Naive thymus-derived CD4-positive, alpha-beta T cell (primary cell): ENCODE measurements at places on chromosomes 4 and X.

DNA sequence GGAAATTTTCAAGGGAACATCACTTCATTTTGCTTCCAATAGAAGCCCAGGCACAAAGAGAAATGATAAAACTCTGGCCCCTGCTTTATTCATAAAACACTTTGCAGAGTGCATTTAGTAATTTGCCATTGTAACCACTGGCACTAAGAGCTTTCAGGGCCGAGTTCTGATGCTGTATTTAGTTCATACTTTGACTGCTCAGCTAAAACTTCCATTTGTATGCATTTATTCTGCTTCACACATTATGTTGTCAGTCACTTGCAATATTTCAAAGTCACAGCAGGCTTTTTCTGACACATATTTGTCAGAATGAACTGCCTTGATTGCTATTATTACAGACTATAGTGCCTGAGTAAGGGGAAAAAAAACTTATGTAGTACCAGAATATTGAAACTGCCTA, 174.3 kb upstream of the ATOH1 start:
- DNase-seq = no peak

DNA sequence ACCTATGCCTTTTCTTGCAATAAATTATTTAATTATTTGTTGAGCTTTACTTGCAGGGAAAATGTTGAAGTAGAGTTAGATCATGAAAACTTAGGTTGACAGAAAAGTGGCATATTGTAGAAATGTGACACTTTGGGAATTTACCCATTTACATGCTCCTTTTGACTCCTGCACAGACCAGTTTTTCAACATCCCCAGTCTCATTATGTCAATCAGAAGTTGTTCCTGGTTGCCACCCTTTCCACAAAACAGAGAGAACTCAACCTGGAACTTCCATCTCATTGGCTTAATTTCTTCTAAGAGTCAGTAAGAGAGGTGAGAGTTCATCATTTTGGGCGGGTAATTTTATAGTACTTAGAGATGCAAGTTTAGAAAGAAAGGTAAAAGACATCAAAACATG, 284.6 kb upstream of the ANKRD50 start:
- no peak for DNase-seq

- no peak for DNase-seq
These were observed 465.7 kb upstream of the TENM3 start for GRCh38 chr4:181777518-181777917.

DNA sequence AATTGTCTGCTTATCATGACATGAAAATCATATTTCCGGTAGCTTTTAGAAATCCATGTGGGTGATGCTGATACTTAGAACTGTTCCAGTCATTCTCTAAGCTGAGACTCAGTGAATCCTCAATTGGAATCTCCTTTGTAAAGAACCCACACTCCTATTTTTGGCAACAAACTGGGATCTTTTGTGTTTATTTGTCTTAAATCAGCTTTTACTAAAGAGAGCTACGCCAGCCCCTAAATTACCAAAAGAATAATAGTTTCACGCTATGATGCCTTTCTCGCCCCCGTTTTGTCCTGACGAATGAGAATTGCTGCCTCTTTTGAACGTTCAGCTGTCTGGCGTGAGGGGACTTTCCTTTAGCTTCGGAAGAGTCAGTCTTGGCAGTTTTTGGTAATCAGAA, 195.9 kb downstream of the SHOX start:
- no peak for DNase-seq

DNA sequence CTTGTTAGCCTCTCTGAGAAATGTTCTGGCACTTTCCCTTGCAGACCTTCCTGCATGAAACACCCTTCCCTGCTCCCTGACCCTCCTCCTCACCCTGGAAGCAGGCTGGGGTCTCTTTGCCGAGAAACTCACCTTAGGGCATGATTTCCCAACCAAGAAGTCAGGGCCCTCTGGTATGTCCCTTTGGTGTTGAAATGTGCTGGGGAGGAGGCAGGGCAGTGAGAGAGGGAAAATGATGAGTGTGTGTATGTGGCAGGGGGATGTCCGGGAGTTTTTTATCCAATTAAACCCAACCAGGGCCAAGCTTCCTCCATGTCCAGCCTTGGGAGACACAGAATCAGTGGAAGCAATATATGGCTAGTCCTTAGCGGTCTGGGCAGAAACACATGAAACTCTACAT, 5.1 kb downstream of the ELF4 start:
- no peak for DNase-seq

DNA sequence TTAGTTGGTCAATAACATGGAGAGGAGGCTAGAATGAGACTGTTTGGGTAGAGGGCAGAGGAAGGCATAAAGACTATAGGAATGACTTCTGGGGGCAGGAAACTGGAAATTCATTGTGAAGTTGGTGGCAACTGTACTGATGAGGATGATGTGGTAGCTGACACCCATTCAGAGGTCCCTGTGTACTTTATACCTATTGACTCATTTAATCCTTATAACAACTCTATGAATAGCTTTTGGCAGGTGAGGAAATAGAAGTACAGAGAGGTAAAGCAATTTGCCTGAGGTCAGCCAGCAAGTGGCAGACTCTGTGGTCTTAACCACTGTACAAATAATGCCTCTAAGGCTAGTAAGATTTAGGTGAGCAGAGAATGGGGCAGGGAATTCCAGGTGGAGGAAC, 100.1 kb downstream of the GATB start:
- DNase-seq = no peak

DNA sequence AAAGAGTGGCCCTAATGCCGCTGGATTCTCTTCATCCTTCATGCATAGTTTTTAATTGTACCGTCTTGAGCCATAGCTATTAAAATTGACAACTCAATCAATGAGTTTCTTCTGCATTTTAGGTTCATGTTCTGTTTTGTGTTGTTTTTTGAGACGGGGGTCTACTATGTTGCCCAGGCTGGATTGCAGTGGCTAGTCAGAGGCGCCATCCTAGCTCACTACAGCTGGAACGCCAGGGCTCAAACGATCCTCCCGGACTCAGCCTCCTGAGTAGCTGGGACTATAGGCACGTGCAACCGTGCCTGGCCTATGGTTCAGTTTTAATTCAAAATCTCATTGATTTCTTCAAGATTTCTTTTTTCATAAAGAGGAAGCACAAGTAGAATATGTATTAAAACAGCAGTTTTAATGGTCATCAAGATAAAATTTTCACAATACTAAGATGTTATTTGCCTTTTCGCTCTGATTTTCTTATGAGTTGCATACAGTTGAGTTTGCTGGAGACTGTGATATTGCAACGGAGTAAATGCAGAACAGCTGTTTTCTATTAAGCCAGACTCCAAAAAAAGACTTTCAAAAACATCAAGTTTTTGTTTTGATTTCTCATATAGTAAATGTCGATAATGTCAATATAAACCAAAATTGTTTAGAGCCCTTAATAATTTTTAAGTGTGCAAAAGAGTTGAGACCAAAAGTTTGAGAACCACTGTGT, 1.1 kb upstream of the STX18 start:
- DNase-seq = no peak

DNA sequence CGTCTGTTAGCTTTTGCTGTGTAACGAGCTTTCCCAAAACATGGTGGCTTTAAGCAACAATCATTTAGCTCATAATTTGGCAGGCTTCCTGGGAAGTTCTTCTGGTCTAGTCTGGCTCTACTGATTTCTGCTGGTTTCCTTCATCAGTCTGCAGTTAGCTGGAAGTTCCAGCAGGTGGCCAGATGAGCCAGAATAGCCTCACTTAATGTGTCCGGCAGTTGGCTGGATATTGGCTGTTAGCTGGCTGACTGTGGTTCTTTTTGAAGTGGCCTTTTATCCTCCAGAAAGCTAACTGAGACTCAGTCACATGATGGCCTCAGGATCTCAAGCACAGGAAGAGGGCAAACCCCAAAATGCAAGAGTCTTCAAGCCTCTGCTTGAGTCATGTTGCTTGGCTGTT, 34.9 kb downstream of the FTHL17 start:
- DNase-seq = no peak

GRCh38 chrX:79140731-79141130, 3.8 kb upstream of the GPR174 start:
- DNase-seq = no peak

- DNase-seq = no peak
These were observed 91.7 kb downstream of the PPP1R2C start for GRCh38 chrX:42686296-42686695.

- no peak for DNase-seq
These were observed 75.2 kb downstream of the FAM53A start for GRCh38 chr4:1608821-1609500.

- DNase-seq = no peak
These were observed 27.8 kb downstream of the TCEAL1 start for GRCh38 chrX:103656617-103657016.

DNA sequence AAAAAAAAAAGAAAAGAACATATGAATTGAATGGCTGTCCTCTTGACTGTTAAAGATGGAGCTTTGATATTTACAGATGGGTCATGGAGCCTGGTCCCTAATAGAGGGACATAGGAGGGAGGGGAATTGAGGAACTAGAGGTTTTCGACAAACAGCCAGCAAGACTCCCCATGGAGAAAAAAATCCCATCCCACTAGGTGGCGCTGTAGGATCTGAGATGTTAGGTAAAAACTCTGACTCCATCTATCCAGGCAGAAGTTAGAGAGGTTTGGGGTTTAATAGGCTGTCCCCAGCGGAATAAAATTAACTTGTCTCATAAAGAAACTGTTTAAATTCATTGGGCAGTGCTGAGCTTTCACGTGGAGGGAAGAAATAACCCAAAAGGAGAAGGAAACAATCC, 45.9 kb downstream of the HMGB2 start:
- peak; percentile 59 for DNase-seq
